ENCODE measurements at places on chromosomes 5 and 9.

GRCh38 chr5:11878814-11879213, 25.4 kb downstream of the CTNND2 start:
- no peak for DNase-seq

DNA sequence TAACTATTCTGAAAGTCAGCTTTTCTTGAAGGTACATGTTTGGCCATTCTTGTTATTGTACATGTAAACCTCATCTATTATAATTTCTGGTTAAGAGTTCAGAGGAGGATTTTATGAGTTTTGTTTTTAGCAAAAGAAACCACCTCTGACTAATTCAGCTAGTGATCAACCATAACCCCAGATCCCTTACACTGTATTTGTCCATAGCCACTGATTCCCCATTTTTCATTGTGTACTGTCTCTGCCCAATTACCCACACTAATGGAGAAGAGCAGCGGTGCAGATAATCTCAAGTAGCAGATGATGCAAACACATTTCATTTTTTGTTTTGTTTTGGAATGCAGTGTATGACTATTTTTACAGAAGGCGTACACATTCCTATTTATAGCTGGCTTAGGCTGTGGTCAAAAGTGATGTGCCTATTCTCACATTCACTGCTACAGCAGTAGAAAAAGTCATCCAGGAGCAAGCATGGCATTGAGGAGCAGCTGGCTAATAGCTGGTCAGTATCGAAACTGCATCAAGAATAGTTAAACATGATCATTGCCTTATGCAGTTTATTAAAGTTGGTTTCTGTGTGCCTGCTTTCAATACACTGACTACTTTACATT, 988.3 kb downstream of the DTWD2 start:
- DNase-seq = no peak

GRCh38 chr5:112628214-112628980, 109.3 kb upstream of the APC start:
- DNase-seq = no peak

- no peak for DNase-seq
Measured at GRCh38 chr5:5116956-5117355, 23.2 kb upstream of the ADAMTS16 start.

GRCh38 chr5:66242050-66242715, 98.1 kb downstream of the SREK1 start:
- DNase-seq = no peak
